ENCODE measurements at places on chromosomes 2 and 18.

GRCh38 chr2:28209261-28209691 is 183.4 kb upstream of the FOSL2 start:
- DNase-seq = no peak

GRCh38 chr2:218615868-218616315 is 8.2 kb downstream of the PLCD4 start:
- no peak for DNase-seq

- DNase-seq = no peak
Observed at GRCh38 chr2:43724728-43725526, 48.7 kb upstream of the C1GALT1C1L start.

DNA sequence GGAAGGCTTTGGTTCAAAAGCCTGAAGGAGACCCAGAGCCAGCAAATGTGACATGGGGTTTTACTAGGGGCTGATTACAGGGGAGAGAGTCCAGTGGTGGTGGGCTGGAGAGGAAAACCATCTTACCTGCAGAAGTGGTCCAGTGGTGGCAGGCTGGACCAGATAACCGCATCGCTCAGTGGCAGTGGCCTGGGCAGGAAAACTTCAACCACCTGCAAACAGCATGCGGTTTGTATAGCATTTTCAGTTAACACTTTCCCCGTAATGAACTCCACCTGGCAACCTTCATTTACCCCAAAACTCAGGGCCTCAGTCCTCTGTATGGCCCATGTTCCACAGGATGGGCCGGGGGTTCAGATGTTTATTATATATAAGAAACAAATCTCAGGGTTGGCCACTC is 114.4 kb downstream of the LRRTM1 start:
- no peak for DNase-seq

DNA sequence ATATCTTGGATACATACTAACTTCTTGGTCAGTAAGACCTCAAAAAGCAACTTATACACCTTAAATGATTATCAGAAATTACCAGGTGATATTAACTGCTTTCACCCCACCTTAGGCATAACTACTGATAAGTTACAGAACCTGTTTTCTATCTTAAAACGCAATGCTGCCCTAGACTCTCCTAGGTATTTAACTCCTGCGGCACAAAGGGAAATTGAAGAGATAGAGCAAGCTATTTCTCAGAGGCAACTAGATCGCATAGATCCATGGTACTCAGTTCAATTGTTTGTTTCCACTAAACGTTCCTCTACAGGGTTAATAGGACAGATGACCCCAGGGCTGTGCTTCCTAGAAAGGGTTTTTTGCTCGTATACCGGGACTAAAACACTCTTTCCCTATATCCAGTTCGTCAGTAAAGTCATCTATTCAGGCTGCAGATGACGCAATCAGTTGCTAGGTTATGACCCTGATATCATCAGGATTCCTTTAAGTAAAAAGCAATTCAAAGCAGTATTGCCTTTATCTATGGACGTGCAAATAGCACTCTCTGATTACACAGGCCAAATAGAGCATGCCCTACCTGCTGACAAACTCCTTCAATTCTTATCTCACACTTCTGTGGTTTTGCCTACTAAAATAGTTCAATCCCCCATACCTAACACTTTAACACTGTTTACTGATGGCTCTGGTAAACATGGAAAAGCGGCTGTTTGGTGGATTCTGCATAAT is 62.3 kb upstream of the MYO3B start:
- no peak for DNase-seq

GRCh38 chr2:143452817-143453451 is 323.7 kb downstream of the ARHGAP15 start:
- DNase-seq = peak; percentile 40

DNA sequence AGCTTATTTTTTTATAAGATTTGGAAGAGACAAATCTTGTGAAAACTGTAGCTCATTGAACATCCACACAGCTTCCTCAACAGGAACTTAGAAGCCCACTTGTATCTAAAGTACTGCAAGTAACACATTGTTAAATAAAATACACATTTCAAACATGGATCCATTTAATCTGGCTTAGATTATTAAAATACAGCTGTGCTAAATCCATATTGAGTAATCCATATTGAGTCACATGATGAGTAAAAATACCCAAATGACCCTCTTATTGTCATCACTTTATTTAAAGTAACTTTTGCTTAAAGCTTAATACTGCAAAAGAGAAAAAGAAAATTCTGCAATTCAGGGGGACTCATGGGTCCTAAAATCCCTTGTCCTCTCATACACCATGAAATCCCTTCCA is 133.3 kb downstream of the OSR1 start:
- DNase-seq = no peak

DNA sequence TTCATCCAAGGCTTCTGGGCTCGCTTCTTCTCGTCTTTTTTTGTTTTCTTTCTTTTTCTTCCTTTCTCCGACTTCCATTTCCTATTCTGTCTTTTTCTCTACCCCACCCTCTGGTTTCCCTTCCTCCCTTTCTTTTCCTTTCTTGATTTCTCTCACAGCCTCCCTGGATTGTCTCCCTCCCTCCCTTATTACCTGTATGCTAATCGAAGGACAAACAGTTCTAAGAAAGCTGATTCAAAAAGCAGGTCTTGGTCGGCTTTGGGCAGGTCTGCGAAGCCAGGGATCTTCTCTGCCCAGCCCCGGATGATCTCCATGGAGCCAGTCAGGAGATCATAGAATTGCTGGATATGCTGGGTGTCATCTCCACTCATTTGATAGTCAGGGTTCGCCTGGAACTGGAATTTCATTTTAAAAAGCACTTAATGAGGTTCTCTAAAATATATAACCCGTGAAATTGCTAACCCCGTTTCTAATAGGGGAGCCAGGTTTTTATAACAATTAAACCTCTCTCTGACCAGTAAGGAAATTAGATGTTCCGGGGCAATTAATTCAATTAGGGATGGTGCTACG is 5.9 kb downstream of the NR4A2 start:
- DNase-seq = no peak

GRCh38 chr2:84735389-84735788 is 145.5 kb downstream of the TRABD2A start:
- DNase-seq = no peak

DNA sequence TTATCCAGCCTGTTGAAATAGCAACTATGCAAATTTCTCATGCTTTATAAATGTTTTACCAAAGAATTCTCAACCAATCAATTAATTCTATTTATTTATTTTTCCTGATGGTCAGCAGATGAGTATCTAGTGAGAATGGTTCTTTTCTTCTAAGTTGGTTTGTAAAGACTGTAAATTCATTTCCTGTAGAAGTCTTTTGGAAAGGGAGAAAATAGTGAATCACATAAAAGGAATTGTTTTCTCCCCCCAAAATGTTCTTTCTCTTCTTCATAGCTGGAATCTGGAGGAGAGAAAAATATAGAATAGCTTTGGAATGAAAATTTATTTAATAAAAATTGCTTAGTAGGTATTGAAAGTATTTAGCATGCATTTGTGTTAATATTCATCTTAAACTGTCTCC is 836.1 kb upstream of the ZEB2 start:
- no peak for DNase-seq

DNA sequence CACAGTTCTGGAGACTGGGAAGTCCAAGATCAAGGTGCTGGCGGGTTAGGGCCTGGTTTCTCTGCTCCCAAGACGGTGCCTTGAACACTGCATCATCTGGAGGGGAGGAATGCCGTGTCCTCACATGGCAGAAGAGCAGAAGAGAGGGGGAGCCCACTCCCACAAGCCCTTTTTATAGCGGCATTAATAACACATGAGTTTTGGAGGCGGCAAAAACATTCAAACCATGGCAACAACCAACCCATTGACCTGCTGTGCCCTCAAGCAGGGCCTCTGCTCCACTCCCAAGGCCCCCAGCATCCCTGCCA is 62.0 kb downstream of the SMAD7 start:
- DNase-seq = no peak

DNA sequence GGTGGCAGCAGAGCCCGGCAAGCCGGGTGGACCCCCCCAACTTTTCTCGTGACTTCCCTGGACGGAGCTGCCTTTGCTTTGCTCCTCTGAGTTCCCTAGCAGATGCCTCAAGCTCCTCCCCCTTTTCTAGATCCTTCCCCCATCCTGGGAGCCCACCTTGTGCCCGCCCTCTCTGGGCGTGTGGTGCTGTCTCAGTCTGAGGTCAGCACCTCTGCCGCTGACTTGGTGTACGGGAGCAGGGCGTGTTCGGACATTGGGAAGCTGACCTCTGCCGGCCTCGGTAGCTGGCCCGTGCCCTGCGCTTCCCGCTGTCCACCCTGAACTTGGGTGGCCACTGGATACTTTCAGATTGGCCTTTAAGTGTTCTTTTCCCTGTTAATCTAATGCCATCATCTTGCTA is 19.6 kb upstream of the ESPNL start:
- no peak for DNase-seq

- DNase-seq = no peak
Observed at GRCh38 chr2:215540658-215541057, 104.8 kb upstream of the FN1 start.

DNA sequence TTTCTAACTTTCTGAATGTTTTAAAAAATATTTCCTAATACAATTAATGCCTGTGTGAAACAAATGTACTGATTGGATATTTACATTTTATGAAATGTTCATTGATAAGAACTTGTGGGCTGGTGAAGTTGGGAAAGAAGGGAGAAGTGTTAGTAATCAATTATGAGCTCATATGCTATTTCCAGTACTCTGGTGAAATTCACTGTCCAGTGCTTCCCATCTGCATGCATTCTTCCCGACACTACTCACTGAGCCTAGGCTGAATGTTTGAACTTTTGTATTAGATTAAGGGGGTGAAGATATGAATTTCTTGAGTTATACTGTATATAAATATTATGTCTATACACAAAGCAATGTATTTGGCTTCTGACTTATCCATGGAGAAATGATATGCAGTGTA is 36.0 kb downstream of the SKA1 start:
- DNase-seq = no peak

DNA sequence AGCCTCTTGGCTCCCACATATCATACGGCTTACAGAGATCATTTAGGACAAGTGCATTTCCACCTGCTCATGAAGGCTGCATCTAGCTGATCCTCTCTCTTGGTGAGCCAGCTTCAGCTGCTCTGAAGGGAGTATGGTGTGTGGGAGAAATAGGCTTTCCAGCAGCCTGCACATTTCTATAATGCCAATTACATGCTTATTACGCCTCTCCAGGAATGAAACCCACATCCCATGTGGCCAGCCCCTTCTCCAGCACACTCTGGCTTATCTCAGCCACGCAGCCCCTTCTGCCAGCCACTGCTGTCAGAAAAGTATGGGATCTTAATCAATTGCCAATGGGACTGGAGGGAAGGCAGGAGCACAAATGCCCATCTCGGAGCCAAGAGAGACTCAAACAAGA is 117.5 kb downstream of the GALNT14 start:
- no peak for DNase-seq

DNA sequence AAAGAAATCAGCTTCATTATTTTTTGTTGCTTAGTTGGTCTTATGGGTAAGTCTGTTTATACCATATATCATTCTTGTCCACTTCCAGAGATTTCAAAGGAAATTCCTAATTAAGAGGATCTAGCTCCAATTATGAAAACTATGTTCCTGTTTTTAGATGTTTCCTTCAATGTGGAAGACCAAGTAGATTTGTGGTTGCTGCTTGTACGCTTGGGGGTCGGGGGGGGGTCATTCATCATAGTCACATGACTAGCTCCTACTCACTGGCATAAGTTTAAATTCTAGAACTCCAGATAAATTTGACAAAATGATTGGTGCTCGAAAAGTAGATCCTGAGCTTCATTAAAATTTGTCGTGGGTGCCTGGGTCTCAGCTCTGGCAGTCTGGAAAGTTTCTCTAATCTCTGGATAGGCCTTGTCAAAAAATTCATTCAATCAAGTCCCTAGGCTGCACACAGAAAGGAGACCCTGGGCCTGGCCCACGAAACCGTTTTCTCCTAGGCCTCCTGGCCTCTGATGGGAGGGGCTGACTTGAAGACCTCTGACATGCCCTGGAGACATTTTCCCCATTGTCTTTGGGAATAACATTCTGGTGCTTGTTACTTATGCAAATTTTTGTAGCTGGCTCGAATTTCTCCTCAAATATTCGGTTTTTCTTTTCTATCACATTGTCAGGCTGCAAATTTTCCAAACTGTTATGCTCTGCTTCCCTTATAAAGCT is 62.5 kb downstream of the MEP1B start:
- no peak for DNase-seq

DNA sequence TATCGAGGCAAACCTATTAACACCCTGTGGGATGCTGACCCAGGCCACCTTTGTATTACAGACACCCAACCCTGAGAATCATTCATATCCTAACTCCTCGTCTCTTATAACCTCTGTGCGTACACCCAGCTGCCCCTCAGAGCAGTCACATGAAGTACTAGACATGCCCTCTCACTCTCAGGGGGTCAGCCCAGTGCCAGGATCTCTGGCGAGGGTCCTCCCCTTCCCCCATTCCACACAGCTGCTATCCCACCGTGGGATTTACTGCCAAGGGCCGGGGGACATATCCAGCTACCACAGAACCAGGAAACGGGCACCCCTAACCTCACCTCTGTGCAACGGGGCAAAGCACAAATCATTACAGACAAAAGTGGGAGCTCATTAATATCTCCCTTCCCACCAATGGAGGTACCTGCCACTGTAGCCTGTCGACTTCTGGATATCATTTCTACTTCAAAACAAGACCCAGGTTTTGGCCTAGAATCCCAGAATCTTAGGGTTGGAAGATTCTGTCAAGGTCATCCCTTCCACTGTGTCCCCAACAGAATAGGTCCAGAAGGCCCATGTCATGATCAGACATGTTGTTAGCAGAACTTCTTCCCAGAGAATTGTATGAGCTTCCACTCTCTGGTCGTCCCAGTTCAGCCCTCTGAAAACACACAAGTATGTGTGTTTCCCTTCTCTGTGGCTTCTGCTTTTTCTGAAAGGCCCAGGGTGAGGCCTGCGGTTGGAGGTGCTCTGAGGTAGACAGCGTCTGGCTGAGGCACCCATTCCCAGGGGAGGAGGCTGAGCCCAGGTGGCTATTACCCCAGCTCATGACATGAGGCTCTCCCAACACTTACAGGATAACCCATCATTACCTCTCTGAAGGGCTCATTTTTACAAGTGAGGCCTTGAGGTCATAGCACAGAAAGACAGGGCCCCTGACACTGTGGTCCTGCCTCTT is 1.7 kb downstream of the TMBIM1 start:
- peak; percentile 58 for DNase-seq

DNA sequence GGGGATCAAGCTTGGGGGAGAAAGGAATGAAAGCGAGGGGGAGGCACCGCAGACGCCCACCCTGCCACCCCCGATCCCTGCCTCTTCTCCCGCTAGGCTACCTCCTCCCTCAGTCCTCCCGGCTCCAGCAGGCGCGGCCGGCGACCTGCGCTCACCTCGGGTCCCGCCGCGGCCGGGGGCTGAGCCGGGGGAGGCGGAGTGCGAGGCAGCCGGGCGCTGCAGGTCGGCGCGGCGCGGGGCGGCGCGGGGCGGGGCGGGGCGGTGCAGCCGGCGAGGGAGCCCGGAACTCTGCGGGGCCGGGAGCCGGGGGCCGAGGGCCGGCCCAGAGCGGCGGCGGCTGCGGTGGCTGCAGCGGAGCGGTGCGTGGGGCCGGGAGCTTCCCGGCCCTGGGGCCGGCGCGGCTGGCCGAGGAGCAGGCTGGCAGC is 477 bp downstream of the ACVR1 start:
- DNase-seq = peak; percentile 75

GRCh38 chr18:61950371-61950770 is 57.6 kb upstream of the RNF152 start:
- DNase-seq = no peak

- no peak for DNase-seq
Observed at GRCh38 chr2:215205787-215206186, 67.4 kb upstream of the ABCA12 start.

Measured in activated naive CD8-positive, alpha-beta T cell treated with anti-CD3 and anti-CD28 coated beads for 36 hours (primary cell).